ENCODE measurements at places on chromosomes 1 and 21.

DNA sequence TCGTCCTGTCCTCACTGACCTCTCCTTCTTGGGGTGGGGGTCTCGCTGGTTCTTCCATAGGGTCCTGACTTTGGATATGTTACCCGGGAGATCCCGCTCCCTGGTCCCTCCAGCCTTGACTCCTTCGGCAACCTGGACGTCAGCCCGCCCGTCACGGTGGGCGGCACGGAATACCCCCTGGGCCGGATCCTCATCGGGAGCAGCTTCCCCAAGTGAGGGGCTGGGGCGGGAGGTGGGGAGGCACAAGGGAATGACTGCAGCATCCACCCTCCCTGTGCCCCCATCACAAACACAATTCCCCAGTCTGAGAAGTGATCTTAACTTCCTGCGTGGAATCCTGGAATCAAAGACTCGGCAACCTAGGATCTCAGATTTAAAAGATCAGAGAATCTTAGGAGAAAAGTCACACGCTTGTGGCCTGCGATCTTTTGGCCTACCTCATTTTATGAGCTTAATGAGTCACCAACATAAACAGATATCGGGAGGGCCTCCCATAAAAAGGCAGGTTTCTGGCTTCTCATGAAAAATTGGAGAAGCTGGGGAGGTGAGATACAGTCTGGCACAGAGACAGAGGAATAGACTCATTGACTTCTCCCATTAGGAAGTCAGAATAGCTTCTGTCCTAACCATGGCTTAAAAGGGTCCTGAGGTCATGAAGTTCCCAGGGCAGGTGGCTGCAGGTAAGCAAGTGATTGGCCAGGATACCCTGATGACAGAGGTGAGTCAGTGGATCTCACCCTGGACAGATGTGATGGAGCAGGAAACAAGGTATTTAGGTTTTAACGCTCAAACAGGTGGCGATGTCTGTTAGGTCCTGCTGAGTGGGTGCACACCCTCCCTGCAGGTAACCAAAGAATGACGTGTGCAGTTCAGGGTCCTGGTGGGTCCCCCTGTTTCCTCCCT, 15.9 kb upstream of the PADI3 start:
- DNase-seq, result peak; percentile 86

GRCh38 chr1:201565024-201565730, 26.2 kb downstream of the NAV1 start:
- DNase-seq, result no peak

DNA sequence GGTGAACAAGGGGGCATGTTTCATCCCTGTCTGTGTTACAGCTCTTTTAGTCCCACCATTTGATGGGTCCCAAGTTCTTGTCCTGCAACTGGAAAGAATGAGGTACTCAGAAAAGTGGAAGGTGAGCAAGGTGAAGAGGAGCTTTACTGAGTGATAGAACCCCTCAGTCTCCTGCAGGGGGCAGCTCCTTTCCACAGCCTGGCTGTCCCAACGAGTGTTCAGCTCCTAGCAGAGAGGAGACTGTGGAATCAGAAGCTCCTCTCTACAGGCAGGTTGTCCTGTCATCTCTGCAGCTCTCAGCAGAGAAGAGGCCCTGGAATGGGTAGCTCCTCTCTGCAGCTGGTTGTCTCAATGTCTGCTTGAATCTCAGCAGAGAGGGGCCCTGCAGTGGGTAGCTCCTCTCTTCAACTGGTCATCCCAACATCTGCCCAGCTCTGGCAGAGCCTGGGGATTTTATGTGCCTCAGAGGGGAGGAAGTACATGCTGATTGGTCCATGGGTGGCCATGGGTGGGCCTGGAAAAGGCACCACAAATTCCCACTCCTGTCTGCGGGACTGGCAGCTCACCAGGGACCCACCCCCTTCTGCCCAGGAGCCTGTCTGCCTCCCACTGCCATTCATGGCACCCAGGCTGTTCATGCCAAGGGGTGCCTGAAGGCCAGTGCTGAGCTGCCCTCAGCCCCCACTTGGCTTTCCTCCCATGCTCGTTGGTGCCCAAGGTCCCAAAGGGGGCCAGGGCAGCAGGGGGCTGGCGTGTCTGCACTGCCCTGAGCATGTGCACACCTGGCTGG, 25.7 kb downstream of the LDLRAD1 start:
- no peak for DNase-seq

DNA sequence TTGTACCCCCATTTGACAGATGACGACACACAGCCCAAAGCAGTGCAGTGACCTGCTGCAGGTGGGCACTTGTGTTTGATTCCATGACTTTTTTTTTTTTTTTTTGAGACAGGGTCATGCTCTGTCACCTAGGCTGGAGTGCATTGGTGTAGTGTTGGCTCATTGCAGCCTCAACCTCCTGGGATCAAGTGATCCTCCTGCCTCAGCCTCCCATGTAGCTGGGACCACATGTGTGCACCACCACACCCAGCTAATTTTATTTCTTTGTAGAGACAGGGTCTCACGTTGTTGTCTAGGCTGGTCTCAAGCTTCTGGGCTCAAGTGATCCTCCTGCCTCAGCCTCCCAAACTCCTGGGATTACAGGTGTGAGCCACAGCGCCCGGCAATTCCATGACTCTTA, 14.9 kb upstream of the SYNC start:
- no peak for DNase-seq

DNA sequence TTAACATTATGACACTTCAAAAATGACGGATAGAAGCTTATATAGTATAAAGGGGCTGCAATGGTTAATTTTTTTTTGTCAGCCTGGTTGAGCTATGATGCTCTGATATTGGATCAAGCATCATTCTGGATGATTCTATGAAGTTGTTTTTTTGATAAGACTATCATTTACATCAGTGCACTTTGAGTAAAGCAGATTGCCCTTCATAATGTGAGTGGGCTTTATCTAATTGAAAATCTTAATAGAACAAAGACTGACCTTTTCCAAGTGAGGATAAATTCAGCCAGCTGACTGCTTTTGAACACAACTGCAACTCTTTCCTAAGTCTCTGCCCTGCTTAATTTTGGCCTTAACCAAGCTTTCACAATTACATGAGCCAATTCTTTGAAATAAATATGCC, 1476.2 kb downstream of the NCAM2 start:
- no peak for DNase-seq

- peak; percentile 83 for DNase-seq
Measured at GRCh38 chr1:118960567-118961136, 27.5 kb downstream of the TBX15 start.

DNA sequence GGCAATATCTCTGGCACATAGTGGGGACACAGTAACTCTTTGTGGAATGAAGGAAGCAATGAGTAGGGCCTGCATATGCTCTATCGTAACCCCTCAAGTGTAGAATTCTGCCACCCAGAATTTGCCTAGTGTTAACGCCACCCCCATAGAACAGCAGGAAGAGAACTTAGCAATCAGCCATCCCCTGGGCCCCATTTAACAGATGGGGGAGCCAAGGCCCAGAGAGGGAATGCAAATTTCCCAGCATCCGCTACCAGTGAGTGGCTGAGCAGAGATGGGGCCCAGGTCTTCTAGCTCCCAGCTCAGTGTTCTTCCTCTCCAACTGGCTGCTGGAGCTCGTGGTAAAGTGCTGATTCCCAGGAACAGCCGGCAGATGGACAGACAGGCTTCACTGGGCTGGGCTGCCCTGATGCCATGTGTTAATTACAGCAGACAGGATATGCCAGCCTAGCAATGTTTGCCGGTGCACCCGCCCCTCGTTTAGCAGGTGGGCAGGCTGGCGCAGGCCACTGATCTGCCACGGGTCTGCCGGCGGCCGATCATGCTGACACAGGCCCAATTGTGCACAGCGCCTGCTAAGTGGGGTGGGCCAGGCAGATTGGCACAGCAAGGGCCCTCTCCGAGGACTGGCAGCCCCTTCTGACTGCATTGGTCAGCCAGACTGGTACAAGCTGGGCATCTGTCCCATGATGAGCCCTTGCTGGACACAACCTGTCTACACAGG, 171.9 kb downstream of the IGSF21 start:
- no peak for DNase-seq

DNA sequence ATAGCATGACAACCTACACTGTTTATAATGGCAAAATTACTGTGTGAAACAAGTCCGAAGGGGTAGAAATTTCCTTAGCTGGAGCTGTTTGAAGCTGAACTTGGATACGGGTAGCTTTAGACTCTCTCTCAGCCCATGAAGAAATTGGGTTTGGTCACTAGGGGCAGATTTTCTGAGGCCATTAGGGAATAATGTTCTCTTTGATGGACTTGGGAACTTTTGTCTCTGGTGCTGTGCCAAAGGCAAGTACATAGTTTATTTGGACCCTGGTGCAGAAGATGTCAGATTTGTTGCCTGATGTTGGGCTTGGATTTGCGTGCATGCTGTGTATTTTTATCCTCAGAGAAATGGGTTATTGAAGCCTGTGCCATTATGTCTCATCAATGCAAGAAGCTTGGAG, 109.6 kb downstream of the VPS13D start:
- DNase-seq, result no peak

DNA sequence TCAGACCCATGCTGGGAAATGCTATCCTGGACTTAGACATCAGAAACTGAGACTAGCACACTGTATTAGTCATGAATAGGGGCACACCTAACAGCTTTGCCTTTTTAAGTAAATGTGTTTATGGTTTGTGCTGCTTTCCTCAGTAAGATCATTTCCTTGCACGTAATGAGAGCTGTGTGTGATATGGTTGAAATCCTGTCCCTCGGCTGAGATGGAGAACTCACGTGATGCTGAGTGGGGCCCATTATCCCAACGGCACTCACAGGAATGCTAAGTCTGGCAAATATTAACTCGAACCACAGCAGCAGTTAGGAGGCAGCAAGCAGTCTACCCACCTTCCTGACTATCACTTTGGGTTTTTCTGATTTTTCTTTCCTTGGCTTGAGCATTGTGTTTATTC, 38.2 kb downstream of the BCL9 start:
- DNase-seq, result peak; percentile 59

- no peak for DNase-seq
Measured at GRCh38 chr1:41380979-41381691, 19.9 kb downstream of the FOXO6 start.

- peak; percentile 61 for DNase-seq
Measured at GRCh38 chr1:42756956-42757891, 9.6 kb downstream of the P3H1 start.

DNA sequence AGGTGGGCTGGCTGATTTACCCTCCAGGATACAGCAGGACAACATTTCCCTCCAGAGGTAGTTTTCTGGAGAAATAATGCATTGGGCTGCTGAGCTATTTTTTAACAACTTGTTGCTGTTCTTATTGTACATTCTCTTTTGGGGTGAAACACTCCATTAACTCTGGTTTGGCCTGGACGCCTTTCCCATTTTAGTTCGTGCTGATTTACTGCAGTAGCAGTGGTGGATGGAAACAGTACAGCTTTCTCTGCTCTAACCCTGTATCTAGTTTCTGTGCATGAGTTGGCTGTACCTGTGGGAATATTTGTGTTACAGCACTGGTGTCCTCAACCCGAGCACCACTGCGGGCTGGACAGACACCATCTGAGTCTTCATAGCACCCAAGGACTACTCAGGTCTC, 325.3 kb downstream of the ASTN1 start:
- DNase-seq, result no peak

DNA sequence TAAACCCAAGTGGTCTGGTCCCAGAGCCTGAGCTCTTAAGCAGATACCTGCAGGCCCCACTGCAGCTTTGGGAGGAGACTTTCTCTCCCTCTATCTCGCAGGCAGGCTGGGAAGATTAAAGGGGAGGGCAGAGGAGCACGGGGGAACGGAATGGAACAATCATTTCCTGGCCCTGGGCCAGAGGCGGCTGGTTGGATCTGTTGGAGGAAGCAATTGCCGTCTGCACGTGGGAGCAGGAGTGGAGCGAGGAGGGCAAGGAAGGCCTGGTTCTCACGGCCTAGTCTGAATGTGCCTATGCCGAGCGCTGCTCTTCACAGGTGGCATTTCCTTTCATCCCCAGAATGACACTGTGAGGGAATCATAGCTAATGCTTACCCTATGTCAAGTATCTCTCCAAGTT, 23.7 kb downstream of the NKAIN1 start:
- DNase-seq, result peak; percentile 31

Data from fibroblast of skin of abdomen (primary cell).